Left cardiac atrium (tissue), 4 donors: ENCODE measurements at places on chromosomes 1 and 21. TPM values are rescaled to one million over a fixed set of nuclear protein-coding genes. Genes with fewer than 3 reads are reported as not detected.

DNA sequence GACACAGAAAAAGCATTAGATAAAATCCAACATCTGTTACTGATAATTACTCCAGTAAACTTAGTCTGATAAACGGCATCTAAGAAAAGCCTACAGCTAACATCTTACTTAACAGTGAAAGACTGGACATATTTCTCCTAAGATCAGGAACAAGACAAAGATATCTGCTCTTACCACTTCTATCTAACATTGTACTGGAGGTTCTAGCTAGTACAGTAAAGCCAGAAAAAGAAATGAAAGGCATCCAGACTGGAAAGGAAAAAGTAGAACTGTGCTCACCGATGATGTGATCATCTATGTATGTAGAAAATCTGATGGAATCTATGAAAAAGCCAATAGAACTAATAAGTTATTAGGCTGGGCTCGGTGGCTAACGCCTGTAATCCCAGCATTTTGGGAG lies 21.7 kb downstream of the NEXN start:
- no peak for DNase-seq

DNA sequence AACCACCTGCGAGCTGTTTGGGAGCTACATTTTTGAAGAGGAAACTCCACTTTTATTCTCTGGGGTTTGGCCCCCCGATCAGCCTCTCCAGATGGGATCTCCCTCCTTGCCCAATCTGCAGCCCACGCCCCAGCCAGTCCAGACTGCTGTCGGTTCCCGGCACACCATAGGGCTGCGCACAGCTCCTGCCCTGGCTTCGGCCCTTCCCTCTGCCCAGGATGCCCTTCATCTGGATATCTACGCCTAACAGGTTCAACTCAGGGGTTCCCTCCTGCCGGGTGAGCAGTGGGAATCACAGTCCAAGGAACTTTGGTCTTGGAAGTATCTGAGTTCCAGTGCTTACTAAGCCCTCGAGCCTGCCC lies 135.3 kb downstream of the KAZN start:
- DNase-seq: no peak

GRCh38 chr1:22184892-22185612 lies 42.2 kb upstream of the WNT4 start:
- no peak for DNase-seq

- DNase-seq: no peak
Measured at GRCh38 chr1:21921100-21921875, 15.8 kb downstream of the HSPG2 start.

The CITED4 gene
- 26.5 TPM for total RNA-seq

The SERPINC1 gene
- 0.35 TPM for total RNA-seq

The NUF2 gene
- 0.26 TPM for total RNA-seq
